EL (cell line): ENCODE measurements at places on chromosomes 13 and 19.

DNA sequence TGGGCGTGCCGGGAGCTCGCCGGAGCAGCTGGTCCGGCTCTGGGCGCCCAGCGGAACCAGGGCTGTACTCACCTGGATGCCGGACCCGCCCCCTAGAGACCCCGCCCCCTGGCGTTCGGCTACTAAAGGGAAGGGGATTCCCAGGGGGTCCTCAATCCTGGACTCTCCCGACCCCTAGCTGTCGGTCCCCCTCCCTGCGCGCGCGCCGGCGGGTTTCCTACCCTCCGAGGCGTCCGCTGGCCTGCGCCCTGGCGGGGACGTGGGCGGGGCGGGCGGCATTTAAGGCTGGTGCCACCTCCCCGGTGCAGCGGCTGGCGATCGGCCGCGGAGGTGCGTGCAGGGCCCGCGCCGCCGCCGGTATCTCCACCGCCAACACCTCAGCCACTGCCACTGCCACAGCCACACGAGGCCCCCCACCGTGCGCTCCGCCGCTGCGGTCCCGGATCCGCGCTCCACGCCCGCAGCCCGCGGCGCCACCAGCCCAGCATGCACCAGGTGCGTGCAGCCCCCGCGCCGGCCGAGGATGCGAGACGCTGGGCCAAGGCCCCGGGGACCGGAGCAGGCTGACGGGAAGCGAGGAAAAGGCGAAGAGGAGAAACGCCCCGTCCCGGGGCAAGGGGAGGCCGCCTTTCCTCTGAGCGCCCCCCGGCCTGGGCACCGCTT, at the start of gene ATP12A:
Gene ATP12A, plus strand, starts transcription at position 151 of the 663 bp plus-strand sequence. Its CDS starts 336 bp downstream, at position 487.
- no peak for DNase-seq

DNA sequence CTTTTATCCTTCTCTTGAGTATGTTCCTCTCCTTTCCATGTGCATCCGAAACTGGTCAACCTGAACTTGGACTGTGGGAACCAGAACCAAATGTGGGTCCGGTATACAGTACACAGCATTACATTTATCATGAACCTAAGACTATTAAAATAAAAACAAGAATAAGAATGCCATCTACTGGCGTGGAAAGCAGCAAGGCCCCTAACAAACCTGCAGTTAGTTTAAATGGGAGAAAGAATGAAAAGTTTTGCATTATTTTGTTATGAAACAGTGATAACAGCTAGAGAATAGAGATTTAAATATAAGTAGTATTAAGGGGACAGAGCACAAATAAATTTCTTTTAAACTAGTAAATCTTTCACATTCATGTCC, 159.5 kb downstream of the RBM26 start:
- no peak for DNase-seq

GRCh38 chr13:21147827-21148226, 28.5 kb downstream of the SKA3 start:
- DNase-seq, result no peak

DNA sequence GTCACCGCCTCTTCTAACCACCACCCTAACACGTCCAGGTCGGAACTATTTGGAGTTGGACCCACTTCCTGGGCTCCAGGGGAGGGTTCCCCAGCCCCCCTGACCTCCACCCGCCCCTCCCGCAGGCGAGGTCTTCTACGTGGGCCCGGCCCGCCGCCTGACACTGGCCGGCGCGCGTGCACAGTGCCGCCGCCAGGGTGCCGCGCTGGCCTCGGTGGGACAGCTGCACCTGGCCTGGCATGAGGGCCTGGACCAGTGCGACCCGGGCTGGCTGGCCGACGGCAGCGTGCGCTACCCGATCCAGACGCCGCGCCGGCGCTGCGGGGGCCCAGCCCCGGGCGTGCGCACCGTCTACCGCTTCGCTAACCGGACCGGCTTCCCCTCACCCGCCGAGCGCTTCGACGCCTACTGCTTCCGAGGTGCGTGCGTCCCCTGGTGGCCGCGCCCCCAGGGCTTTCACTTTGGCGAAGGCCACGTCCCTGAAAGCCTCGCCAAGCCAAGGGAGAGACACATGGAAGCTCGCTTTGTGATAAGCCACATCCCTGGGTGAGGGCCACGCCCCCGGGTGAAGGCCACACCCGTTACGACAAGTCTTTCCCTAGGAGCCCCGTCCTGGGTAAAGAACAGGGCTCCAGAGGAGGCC, 13.2 kb downstream of the NCAN start:
- peak; percentile 77 for DNase-seq

DNA sequence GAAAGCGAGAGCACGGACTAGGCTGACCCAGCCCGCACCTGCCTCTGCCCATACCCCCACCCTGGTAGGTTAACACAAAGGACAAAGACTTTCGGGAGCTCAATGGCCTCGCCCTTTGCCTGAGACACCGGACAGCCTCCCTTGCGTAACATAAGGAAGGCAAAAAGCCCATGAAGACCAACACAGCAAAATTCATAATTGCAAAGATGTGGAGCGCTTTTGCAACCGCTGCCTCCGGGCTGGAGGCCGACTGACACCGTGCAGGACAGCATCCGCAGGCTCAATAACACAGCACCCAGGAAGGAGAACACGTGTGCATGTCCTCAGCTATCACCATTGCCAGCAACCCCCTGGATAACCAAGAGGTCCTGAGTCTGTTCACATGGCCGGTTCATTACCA, 15.4 kb downstream of the LILRA1 start:
- no peak for DNase-seq

- no peak for DNase-seq
Observed at GRCh38 chr19:44777715-44778347, at the start of gene CBLC. Gene CBLC (plus strand): TSS chr19:44777890. CDS start chr19:44777932, 42 bp downstream.

GRCh38 chr13:25397763-25398162, 26.0 kb downstream of the ATP8A2 start:
- DNase-seq, result no peak

DNA sequence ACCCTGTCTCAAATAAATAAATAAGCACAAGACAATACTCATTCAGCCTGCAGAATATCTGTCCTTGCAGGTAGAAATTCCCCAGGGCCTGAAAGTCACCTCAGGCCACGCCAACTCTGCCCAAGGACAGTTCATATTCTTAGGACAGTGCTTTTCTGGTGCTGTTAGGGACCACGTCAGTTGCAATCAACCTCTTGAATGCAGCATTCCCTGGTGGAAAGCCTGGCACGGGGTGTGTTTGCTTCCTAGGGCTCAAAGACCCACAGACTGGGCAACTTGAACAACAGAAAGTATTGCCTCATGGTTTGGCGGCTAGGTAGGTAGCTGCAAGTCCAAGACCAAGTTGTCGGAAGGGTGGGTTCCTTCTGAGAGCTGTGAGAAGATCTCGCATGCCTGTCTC, 160.3 kb downstream of the KCTD15 start:
- no peak for DNase-seq

GRCh38 chr13:50916701-50917184, 7.2 kb downstream of the RNASEH2B start:
- no peak for DNase-seq

DNA sequence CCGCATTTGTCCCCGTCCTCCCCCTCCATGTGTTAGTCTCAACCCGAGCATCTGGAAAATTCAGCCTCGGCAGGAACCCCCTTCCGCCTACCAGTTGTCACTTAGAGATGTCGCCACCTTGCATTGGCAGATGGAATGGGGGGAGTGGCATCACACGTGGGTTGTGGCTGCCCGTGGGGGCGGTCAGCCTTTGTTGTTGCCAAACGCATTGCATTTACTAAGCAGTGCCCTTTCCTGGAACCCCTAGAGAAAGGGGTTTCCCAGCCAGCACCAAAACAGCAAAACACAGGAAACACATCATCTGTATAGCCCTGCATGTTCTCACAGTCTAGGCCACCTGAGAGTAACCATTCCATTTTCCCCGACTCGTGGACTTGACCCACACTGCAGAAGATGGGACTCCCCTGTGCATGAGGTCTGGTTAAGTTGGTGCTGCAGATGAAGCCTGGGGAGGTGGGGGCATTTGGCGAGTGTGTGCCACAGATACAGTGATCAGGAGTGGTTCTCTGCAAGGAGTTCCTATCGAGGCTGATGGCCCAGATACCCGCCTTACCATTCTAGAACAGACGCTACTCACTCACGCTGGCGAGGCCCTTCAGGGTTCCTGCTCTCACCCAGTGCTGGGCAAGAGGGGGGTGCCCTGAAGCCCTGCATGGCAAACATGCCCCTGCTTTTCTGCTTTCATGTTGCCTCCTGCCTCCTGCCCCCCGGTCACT, 38.3 kb downstream of the TMED1 start:
- no peak for DNase-seq
